ENCODE measurements at places on chromosomes 6 and 20. TPM values are rescaled to one million over a fixed set of nuclear protein-coding genes. Genes with fewer than 3 reads are reported as not detected.

Gene NT5E
- 32.9 TPM for total RNA-seq

Gene HIVEP2
- 17.7 TPM for total RNA-seq

Gene SMIM26
- total RNA-seq: 126 TPM

Gene SLC22A7
- total RNA-seq: not detected

Gene LGSN
- total RNA-seq: not detected

Gene REPS1
- 61.1 TPM for total RNA-seq

Gene TMEM14C
- total RNA-seq: 93.4 TPM

Gene CNR1
- total RNA-seq: 0.52 TPM

Gene COX4I2
- total RNA-seq: 16.2 TPM

Gene PHF3
- total RNA-seq: 22.4 TPM

Gene SCUBE3
- total RNA-seq: 0.52 TPM

Gene SH3BGRL2
- 4.7 TPM for total RNA-seq

Gene OOEP
- total RNA-seq: not detected

Gene CASS4
- 3.7 TPM for total RNA-seq

Gene SIGLEC1
- total RNA-seq: 2.1 TPM

Gene ADAT2
- 5.7 TPM for total RNA-seq

Gene MYBL2
- 3.1 TPM for total RNA-seq

Gene GABRR2
- total RNA-seq: not detected

Gene SLC29A1
- total RNA-seq: 14.6 TPM

Gene MRPL18
- total RNA-seq: 81.4 TPM

Gene RNASET2
- total RNA-seq: 20.9 TPM

Gene GNMT
- not detected for total RNA-seq

Gene C20orf141
- total RNA-seq: not detected

Gene TUBB1
- 1.0 TPM for total RNA-seq

Gene C6orf52
- total RNA-seq: not detected
